Iris pigment epithelial cell (primary cell): ENCODE measurements at places on chromosomes 2 and 18.

GRCh38 chr2:101278925-101279324 is 26.2 kb downstream of the CNOT11 start:
- DNase-seq = no peak

DNA sequence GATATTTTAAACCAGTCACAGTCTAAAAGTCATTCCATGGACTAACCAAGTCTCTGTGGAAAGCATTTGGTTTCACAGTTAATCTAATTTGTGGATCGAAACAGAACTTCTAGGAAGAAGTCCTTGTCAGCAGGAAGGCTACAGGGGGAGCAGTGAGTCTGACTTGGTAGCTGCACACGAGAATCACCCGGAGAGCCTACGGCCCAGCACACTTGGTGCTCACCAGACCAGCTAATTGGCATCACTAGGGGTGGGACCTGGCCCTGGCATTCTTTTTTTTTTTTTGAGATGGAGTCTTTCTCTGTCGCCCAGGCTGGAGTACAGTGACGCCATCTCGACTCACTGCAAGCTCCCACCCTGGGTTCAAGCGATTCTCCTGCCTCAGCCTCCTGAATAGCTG is 97.7 kb downstream of the ZNF532 start:
- no peak for DNase-seq

DNA sequence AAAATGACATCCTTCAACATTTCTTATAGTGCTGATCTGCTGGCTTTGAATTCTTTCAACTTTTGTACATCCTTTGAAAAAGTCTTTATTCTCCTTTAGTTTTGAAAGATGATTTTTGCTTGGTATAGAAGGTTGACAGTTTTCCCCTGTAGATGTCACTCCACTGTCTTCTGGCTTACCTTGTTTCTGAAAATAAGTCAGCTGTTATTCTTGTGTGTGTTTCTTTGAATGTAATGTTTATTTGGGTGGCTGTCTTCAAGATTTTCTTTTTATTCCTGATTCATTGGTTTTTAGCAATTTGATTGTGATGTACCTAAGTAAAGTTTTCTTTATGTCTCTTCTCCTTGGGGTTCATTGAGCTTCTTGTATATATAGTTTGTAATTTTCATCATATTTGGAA is 47.6 kb downstream of the ACTR3 start:
- no peak for DNase-seq

DNA sequence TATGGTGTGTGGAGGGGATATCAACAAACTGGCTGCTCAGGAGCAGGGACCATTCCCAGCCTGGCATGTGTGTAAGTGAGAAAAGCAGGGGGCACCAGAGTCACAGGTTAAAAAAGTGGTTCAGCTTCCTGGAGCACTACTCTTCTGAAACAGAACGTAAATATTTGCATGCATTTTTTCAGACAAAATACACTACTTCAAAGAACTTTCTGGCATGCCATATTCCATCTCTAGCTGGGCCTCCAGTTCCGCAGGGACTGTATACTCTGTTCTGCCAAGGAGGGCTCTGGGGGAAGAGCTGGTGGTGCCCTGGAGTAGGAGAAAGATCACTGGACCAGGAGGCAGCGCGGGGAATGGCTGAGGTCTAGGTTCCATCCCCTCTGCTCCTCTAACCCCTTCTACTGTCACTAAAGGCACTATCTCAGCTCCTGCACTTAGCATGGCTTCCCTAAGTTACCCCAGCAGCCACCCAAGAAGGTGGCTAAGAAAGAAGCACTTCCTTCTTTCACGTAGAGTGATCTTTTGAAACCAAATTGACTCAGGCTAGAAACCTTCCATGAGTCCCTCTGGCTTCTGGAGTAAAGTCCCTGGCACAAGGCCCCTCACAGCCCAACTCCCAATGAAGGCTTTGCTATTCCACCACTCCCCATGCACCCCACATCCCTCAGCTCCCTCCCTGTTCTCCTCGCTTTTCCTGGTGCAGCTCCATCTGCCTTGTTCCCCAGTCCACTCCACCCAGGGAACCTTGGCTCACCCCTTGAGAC is 57.6 kb upstream of the CABLES1 start:
- no peak for DNase-seq

- DNase-seq = peak; percentile 26
Observed at GRCh38 chr18:53567929-53568574, 656.4 kb downstream of the MBD2 start.

GRCh38 chr18:8786483-8787370 is 81.4 kb downstream of the MTCL1 start:
- no peak for DNase-seq

- no peak for DNase-seq
Observed at GRCh38 chr2:7201851-7202250, 284.6 kb downstream of the RNF144A start.
